ENCODE measurements at places on chromosomes 2 and 18.

DNA sequence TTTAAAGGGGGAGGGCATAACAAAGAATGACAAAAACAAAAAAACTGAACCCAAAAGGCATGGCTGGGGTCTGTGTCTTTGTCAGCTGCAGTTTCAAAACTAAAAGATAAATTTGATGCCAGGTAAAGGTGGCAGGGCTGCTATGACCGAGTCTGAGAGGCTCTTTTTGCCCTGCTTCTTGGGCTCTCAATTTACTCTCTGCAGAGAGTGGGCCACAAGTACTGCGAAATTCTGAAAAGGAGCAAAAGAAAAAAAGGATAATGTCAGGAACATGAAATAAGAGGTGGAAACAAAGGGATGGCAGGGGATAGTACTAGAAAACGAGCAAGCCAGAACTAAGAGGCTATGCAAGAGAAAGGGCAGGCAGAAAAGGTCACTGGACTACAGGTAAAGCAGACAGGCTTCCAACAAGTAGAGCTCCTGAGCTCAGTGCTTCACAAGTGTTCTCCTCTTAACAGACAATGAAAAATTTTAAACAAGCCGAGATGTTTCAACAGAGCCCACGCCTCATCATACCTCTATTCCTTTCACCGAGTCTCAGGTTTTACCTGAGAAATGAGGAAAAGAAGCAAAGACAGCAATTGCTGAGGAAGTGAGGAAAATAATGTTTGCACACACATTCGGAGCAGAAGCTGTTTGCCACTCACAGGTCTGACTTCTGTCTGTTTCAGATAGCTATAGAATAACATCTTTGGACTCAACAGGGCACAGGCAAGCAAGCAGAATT, 7.3 kb downstream of the IRS1 start:
- no peak for DNase-seq

- DNase-seq = peak; percentile 67
Measured at GRCh38 chr2:138071720-138072719, 107.7 kb downstream of the HNMT start.

GRCh38 chr2:237235383-237236095, 149.8 kb downstream of the COPS8 start:
- DNase-seq = peak; percentile 89

- DNase-seq = peak; percentile 33
Measured at GRCh38 chr2:230137902-230138539, 69.3 kb upstream of the SLC16A14 start.

- DNase-seq = no peak
Measured at GRCh38 chr2:234533626-234534025, 36.7 kb upstream of the ARL4C start.

- DNase-seq = peak; percentile 60
Measured at GRCh38 chr2:199973703-199974102, 18.3 kb downstream of the MAIP1 start.

DNA sequence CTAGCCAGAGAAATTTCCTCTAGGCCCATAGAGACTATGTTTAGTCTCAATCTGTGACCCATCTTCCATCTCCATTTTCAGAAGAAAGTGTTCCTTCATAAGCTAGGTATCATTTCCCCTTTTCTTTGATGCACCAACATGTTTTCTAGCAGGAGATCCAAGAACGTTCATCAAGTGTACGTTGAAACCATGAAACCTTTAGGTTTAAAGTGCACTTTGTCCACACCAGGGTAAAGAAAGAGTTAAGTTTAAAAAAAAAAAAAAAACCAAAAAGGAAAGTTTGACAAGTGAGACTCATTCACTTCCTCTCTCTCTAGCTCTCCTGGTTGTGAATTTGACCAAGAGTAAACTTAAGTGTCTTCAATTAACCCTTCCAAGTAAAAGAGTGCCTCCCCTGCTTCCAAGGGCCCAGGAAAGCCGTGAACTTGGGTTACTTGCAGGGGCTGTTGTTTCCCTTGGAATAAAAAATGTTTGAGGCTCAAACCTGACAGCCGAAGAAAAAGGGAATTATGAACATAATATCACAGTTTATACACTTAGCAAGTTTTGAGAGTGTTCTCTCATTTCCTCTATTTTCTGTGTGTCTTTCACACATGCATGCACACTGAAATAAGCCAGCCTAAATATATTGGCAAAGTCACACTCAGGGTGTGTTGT, 56.7 kb downstream of the LBH start:
- DNase-seq = no peak

GRCh38 chr18:40041951-40042350, 1913.1 kb upstream of the PIK3C3 start:
- no peak for DNase-seq

DNA sequence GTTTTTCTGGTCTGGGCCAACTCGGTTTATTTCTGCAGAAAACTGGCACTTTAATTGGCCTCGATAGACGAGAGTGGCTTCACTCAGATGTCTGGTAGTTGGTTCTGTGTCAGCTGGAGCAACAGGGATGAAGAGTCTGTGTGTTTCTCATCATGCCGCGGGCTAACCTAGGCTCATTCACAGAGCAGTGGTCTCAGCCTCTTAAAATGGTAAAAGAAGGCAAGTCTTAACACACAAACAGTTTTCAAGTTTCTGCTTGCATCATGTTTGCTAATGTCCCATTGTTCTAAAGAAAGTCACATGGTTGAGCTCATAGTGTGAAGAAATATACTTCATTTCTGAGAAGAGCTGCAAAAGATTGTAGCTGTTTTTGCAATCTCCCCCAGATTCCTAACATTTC, 37.5 kb upstream of the ANXA4 start:
- DNase-seq = no peak

GRCh38 chr2:239096676-239097427, 249.0 kb downstream of the TWIST2 start:
- DNase-seq = no peak

- DNase-seq = peak; percentile 11
Measured at GRCh38 chr2:63059793-63060471, 9.3 kb downstream of the OTX1 start.

GRCh38 chr2:119734047-119734446, 25.7 kb upstream of the PTPN4 start:
- no peak for DNase-seq

- DNase-seq = no peak
Measured at GRCh38 chr2:54424555-54425163, 31.5 kb upstream of the SPTBN1 start.

- DNase-seq = no peak
Measured at GRCh38 chr2:54585136-54585733, 129.1 kb downstream of the SPTBN1 start.

DNA sequence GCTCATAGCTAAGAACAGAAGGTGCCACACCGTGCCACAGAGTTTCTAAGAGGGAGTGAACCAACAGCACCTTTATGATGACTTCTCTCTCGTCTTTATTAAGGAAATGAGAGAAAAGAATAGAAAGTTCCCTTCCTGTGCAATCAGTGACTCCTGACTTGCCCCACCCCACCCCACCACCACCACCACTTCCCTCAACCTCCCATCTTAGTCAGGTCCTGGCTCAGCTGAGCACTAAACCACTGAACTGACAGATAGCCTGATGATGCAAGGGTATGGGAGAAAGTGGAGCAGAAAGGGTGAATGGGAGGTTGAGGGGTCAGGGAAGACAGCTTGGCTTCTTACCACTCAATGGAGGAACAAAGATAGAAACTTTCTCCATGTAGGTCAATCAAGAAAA, 75.2 kb upstream of the RMDN2 start:
- no peak for DNase-seq

- DNase-seq = peak; percentile 20
Measured at GRCh38 chr2:171317492-171318125, 116.2 kb downstream of the METTL8 start.

GRCh38 chr2:147456779-147457178, 388.1 kb upstream of the ACVR2A start:
- peak; percentile 7 for DNase-seq

- no peak for DNase-seq
Measured at GRCh38 chr2:152682663-152683062, 34.6 kb downstream of the PRPF40A start.

DNA sequence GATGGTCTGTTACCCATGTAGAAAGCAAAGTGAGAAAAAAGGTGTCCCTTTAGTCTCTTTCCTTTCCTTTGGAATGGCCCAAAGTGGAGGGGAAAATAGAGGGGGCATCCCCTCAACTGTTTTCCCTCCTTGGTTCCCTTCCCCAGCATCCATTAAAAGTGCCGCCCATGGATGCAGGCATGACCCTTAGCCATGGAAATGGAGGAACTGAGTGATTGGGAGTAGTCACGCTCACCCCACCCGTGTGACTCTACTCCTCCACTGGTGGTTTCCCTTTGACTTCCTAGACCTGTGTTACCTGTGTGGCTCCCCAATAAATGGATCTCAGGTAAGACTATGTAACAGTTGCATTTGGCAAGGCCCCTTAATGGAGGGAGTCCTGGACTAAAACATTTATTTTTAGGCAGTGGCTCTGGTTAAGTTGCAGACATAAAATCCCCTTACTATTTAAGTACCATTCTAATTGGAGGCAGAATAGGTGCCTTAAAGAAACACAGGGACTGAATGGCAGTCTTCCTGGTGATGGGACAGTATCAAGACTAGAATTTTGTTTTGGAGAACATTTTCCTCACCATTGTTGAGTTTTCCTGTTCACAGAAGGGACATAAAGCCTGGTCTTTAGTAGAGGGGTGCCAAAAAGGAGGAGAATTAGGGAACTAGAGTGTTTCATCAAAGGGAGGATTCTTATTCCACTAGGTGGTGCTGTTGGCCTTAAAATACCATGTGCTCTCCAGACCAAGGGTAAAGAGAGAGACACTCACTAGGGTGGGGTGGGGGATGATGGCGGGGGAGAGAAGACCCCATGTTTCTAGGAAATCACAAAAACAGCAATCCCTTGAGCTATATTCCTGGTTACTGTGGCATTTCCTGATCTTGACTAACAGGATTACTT, 25.7 kb upstream of the PLA2R1 start:
- DNase-seq = no peak

DNA sequence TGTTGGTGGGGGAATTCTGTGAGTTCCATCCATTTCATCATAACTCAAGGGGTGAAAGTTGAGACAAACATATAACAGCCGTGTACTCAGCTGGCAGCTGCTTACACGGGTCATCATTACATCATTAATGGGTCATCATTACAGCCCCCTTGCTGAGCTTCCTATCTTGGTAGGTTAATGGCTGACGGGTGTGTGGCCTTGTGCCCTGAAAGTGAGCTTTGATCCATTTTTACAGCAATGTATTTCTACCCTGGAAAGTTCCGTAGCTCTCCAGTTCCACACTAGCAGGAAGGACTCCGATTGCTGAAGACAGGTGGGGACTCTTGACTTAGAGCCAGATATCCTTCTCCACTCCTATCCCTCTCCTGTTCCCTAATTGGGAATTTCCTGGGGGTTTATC, 105.2 kb upstream of the DLX2 start:
- peak; percentile 75 for DNase-seq

DNA sequence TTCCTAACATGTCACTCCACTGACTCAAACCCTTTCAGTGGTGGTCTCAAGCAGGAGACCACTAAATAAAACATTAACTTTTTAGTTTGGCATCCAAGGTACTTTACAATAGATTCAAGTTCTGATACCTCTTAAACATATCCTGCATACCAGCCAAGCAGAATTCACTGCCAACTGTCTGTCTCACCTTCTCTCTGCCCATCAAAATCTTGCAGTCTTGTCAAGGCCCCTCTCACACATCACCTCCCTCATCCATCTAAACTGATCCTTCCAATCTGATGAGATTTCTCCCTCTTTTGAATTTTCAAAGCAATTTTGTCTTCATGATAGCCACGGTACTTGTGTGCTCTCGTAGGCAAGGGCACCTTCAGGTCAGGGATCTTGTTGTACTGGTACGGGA, 43.7 kb downstream of the SATB2 start:
- DNase-seq = no peak

GRCh38 chr18:9648431-9649163, 34.2 kb upstream of the PPP4R1 start:
- no peak for DNase-seq

GRCh38 chr2:229733611-229734245, 19.4 kb upstream of the DNER start:
- DNase-seq = no peak

GRCh38 chr2:31202833-31203232, 14.5 kb downstream of the CAPN14 start:
- no peak for DNase-seq

GRCh38 chr2:1744446-1745170, at the start of gene PXDN:
Gene PXDN, minus strand, starts transcription at chr2:1744515. Its CDS starts 60 bp downstream, at chr2:1744455.
- DNase-seq = peak; percentile 77

- no peak for DNase-seq
Measured at GRCh38 chr2:74297391-74297790, 45.8 kb downstream of the SLC4A5 start.

GRCh38 chr2:136255648-136256461, 137.9 kb upstream of the CXCR4 start:
- DNase-seq = no peak

DNA sequence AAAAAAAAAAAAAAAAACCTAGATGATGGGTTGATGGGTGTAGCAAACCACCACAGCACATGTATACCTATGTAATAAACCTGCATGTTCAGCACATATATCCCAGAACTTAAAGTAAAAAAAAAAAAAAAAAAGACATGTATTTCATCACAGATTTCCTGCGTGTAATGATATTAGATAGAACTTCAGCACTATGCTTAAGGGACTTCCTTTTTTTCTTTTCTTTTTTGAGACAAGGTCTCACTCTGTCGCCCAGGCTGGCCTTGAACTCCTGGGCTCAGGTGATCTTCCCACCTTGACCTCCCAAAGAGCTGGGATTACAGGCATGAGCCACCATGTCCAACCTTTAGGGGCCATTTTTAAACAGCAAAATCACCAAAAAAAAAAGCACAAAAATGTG, 42.0 kb downstream of the NEURL3 start:
- DNase-seq = no peak

DNA sequence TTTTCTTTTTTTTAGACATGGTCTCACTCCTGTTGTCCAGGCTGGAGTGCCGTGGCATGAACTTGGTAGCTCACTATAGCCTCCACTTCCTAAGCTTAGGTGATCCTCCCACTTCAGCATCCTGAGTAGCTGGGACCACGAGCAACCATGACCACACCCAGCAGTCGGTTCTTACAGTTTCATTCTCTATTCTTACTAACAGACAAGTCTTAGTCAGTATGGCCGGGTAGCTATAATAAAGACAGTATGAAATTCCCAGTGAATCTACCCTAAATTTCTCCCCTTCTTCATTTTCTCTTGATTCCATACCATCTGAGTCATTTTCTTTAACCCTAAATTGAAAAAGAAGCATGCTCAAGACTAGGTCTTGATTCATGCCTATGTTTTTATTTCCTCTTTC, 775.3 kb upstream of the NRXN1 start:
- DNase-seq = no peak

- DNase-seq = no peak
Measured at GRCh38 chr2:170226216-170226615, 48.3 kb downstream of the MYO3B start.
